ENCODE measurements at places on chromosomes 2 and 18. TPM values are rescaled to one million over a fixed set of nuclear protein-coding genes. Genes with fewer than 3 reads are reported as not detected.

The TMEM178A gene
- total RNA-seq, result 6.2 TPM

The MOGAT1 gene
- not detected for total RNA-seq

The ASXL3 gene
- 0.44 TPM for total RNA-seq

The PLEK gene
- 33.6 TPM for total RNA-seq

The C2orf78 gene
- not detected for total RNA-seq

The TANC1 gene
- total RNA-seq, result 25.8 TPM

The CCDC74B gene
- total RNA-seq, result 2.1 TPM

The POTEC gene
- total RNA-seq, result not detected

The TSPYL6 gene
- total RNA-seq, result not detected

The NR4A2 gene
- total RNA-seq, result 2.4 TPM

The STEAP3 gene
- 11.0 TPM for total RNA-seq

The GALNT14 gene
- 1.1 TPM for total RNA-seq

The CDH20 gene
- 1.4 TPM for total RNA-seq

The SPAG16 gene
- total RNA-seq, result 27.2 TPM

The MEX3C gene
- total RNA-seq, result 19.6 TPM

The HDLBP gene
- total RNA-seq, result 306 TPM

The VSNL1 gene
- not detected for total RNA-seq

The L3MBTL4 gene
- total RNA-seq, result 10.5 TPM

The CCDC121 gene
- 2.8 TPM for total RNA-seq

The DNAH6 gene
- total RNA-seq, result 1.5 TPM

The ZFP36L2 gene
- 124 TPM for total RNA-seq

The SNRPD1 gene
- 5.5 TPM for total RNA-seq

Data from subcutaneous adipose tissue (tissue), 4 donors.